Mucosa of gallbladder (tissue), 1 donor: ENCODE measurements at places on chromosomes 16 and 17. TPM values are rescaled to one million over a fixed set of nuclear protein-coding genes. Genes with fewer than 3 reads are reported as not detected.

Gene GRAP
- 7.8 TPM for total RNA-seq

Gene TMEM92
- 27.2 TPM for total RNA-seq

Gene SDR42E1
- total RNA-seq: 10.5 TPM

Gene HOXB3
- 17.2 TPM for total RNA-seq

Gene SPECC1
- total RNA-seq: 83.8 TPM

Gene METRNL
- total RNA-seq: 45.8 TPM

Gene MRC2
- 87.4 TPM for total RNA-seq

Gene B3GNT9
- 14.1 TPM for total RNA-seq

Gene DHX8
- 39.2 TPM for total RNA-seq

Gene KRTAP3-1
- not detected for total RNA-seq

Gene MMP28
- total RNA-seq: 32.8 TPM

Gene CRK
- 82.2 TPM for total RNA-seq

Gene WRAP53
- 9.0 TPM for total RNA-seq

GRCh38 chr17:5241861-5242671 lies 7.4 kb upstream of the SCIMP start:
- DNase-seq: no peak

GRCh38 chr16:86823888-86824671 lies 245.7 kb downstream of the FOXL1 start:
- DNase-seq: no peak

- peak; percentile 52 for DNase-seq
Measured at GRCh38 chr17:35766903-35767510, 6.3 kb downstream of the C17orf50 start.

DNA sequence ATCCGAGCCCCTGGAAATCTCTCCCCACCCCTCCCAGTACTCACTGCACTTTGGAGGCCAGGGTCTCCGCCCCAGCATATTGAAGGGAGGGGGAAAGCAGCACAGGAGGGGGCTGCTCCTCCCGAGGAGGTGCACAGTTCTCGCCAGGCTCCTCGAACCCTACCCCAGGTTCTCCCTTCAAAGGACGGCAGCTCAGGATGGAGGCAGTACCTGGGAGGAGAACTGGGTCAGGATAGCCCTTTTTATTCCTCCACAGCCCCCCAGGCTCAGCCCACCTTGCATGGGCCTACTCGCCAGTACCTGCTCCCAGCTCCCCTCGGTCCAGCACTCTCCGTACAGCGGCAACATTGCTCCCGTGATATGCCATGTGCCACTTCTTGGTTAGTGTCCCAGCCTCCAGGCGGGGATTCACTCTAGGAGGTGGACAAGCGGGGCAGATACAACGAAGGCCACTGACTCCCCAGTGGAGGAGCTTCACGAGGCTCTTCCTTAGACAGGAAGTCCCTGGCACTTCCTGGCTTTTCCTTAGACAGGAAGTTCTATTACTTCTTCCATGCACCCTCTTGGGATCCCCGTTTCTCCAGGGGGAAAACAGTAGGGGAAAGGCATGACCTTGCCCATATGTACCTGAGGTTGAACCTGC lies 2.1 kb upstream of the GPS2 start:
- no peak for DNase-seq

DNA sequence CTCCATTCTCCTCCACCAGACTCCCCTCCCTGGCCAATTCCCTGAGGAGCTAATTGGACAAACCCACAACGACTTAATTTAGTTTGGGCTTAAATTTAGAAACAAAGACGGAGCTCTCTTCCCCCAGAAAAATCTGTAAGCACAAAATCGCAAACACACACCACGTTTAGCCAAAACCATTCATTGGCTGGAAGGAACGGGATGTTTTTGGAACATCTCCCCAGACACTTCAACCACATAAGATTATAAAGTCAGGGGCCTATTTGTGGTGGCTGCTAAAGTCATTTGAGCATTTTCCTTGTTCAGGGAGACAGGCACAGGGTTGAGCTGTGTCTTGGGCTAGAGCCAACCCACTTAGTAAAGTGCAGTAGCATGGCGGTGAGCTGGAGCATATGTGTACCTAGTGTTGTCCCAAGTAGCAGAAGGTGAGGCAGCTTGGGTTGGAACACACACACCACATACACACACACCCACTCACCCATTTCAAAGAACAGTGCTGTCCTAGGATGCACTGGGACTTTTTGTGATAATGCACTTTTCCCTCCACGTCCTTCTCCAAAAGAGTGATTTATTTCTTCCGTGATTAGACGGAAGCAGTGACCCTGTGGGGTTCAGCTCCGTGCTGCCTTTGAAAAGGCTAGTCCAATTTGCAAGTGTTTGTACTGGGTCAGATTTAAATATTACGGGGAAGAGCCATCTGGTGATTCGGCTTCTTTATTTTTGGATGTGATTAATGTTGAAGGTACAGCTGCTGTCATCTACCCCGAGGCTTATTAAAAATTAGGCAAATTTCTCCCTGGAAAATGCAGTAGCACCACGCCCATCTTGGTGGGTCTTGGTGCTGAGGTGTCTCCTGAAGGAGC lies 32.2 kb downstream of the ELAC2 start:
- DNase-seq: no peak

DNA sequence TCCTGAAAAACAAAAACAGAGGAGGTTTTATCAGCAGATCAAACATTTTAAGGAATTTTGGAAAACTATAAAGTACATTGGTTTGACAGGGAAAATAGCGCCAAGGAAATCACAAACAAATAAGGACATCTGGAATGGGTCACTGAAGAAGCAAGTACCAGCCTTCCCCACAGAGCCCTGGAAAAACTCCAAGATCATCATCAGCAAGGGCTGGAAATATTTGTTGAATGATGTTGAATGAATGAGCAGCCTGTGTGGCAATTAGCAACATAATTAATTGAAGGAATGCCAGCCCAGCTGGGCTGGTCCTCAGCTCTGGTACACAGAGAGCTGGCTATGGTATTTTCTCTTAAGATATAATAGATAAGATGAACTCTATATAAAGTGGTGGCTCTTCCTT lies 290.4 kb downstream of the HS3ST3A1 start:
- DNase-seq: no peak

DNA sequence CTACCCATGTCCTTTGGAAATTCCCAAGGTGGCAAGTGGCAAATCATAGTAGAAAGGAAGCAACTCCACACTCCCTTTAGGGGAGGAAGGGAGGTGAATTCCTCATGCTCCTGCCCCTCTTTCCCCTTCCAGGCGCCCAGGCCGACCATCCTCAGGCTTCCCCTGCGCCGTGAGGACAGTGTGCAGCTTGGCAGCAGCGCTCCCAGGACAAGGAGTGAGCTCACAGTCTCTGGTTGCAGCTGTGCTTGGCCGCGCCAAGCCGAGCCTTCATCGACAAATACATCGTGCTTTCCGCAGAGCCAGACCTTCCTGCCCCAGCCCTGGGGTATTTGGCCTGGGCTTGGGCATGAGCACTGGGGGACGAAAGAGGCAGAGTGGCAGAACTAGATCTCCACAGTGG lies 112.6 kb downstream of the ENGASE start:
- DNase-seq: no peak

GRCh38 chr17:4480929-4481898 lies 17.5 kb upstream of the SPNS2 start:
- DNase-seq: peak; percentile 84

DNA sequence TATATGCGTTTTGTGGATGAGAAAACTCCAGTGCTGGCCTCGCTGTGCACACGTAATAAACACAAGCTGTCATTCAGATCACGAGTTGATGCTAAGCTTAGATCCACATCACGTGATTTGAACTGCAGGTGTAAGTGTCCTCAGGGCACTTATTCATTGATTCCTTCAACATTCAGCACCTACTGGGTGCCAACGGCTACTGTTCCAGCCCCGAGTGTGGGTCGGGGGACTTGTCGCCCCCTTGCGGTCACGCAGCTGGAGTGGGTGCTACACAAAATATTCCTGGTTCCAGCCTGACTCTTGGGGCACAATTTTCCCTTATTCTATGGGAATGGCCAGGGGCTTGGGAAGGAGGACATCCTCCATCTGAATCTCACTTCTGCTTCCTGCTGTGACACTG lies 29.9 kb upstream of the GINS2 start:
- DNase-seq: no peak

GRCh38 chr17:63987221-63988126 lies 10.7 kb upstream of the PRR29 start:
- no peak for DNase-seq

DNA sequence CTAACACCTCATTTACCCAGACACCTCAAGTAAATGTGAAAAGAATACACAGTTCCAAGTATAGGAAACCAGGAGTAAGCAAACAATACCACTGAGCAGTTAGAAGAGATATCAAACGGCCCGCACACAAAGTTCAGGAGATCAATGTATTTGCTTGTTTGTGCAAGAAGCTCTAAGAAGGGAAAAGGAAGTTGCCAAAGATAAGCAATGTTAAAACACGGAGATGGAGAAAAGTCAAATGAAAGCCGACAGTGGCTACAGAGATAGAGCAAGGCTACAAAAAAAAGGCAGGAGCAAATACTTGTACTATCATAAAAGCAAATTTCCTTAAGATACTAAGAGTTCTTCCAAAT lies 29.5 kb downstream of the PSME3IP1 start:
- DNase-seq: no peak

- no peak for DNase-seq
Measured at GRCh38 chr16:3998793-3999478, 117.3 kb downstream of the ADCY9 start.

- no peak for DNase-seq
Measured at GRCh38 chr17:50308666-50309065, 34.4 kb downstream of the TMEM92 start.

GRCh38 chr17:80257716-80258213 lies 2.9 kb upstream of the RNF213 start:
- DNase-seq: no peak

DNA sequence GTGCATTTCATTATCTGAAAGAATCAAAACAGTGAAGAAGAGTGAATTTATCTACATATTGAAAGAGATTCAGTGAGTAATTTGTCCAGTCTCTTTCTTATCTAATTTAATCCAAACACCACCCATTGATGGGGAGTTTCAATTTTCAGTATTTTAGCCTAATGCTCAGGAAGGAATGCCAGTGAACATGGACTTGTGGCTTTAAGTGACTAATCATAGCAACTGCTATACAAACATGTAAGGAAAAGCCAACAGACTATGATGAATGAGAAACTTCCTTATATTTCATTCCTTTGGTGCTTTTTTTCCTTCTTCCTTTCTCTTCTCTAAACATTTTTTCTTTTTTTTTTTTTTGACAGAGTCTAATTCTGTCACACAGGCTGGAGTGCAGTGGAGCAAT lies 885.8 kb downstream of the KCNJ2 start:
- DNase-seq: no peak

- DNase-seq: no peak
Measured at GRCh38 chr17:80732268-80732667, 187.6 kb downstream of the RPTOR start.

- DNase-seq: no peak
Measured at GRCh38 chr16:71357681-71358080, 842 bp upstream of the CALB2 start.
